Activated T-cell treated with anti-CD3 and anti-CD28 coated beads, Interleukin-2, amount 50 U/mL, for 4 hours (primary cell): ENCODE measurements at places on chromosomes 1 and 21. TPM values are rescaled to one million over a fixed set of nuclear protein-coding genes. Genes with fewer than 3 reads are reported as not detected.

LCE2B gene
- not detected for total RNA-seq

PDE4B gene
- total RNA-seq = 18.8 TPM

KCNN3 gene
- 0.35 TPM for total RNA-seq

CXADR gene
- total RNA-seq = 0.30 TPM

PRKAA2 gene
- not detected for total RNA-seq

NUP133 gene
- total RNA-seq = 56.7 TPM

CLK2 gene
- 64.2 TPM for total RNA-seq

MAP3K21 gene
- 1.1 TPM for total RNA-seq

MACO1 gene
- 16.4 TPM for total RNA-seq

TNFAIP8L2 gene
- total RNA-seq = 15.8 TPM

SPATA1 gene
- not detected for total RNA-seq

UBIAD1 gene
- total RNA-seq = 46.1 TPM

HLCS gene
- total RNA-seq = 7.1 TPM

VN1R5 gene
- total RNA-seq = not detected

PAPPA2 gene
- total RNA-seq = not detected

NIBAN1 gene
- 12.2 TPM for total RNA-seq

FLG2 gene
- not detected for total RNA-seq

AMPD1 gene
- total RNA-seq = not detected

ADCY10 gene
- total RNA-seq = not detected

SPOCD1 gene
- not detected for total RNA-seq

GJA8 gene
- total RNA-seq = not detected

SLC5A9 gene
- not detected for total RNA-seq

HPDL gene
- 32.9 TPM for total RNA-seq

ANKRD35 gene
- 0.42 TPM for total RNA-seq

GPR37L1 gene
- not detected for total RNA-seq

APOBEC4 gene
- not detected for total RNA-seq

H3-3A gene
- total RNA-seq = 332 TPM

ADAM30 gene
- not detected for total RNA-seq

LY9 gene
- total RNA-seq = 21.4 TPM

ZSWIM5 gene
- 1.1 TPM for total RNA-seq

CFHR2 gene
- not detected for total RNA-seq

LRRC71 gene
- not detected for total RNA-seq

CHD1L gene
- total RNA-seq = 45.4 TPM

SPRR1A gene
- not detected for total RNA-seq

RGS1 gene
- total RNA-seq = 31.7 TPM

APCS gene
- total RNA-seq = 0.43 TPM

F5 gene
- total RNA-seq = 69.1 TPM

KCNJ15 gene
- total RNA-seq = 0.29 TPM

SPATA46 gene
- total RNA-seq = not detected

CFHR1 gene
- total RNA-seq = 0.26 TPM

AMY1C gene
- not detected for total RNA-seq

AQP10 gene
- not detected for total RNA-seq

NPL gene
- 5.2 TPM for total RNA-seq

SPATA6 gene
- 1.7 TPM for total RNA-seq

TSPEAR gene
- not detected for total RNA-seq

ADGRB2 gene
- 0.68 TPM for total RNA-seq

IL12RB2 gene
- total RNA-seq = 87.4 TPM

TMPRSS15 gene
- total RNA-seq = not detected

RIMKLA gene
- 0.46 TPM for total RNA-seq
